ENCODE measurements at places on chromosomes 3 and 15. TPM values are rescaled to one million over a fixed set of nuclear protein-coding genes. Genes with fewer than 3 reads are reported as not detected.

The PPM1L gene
- total RNA-seq: 0.50 TPM

The AHSG gene
- total RNA-seq: not detected

The GABRA5 gene
- 131 TPM for total RNA-seq

The CCNB2 gene
- 97.1 TPM for total RNA-seq

The IL20RB gene
- 0.91 TPM for total RNA-seq

The CSPG4 gene
- 0.06 TPM for total RNA-seq

The ECE2 gene
- total RNA-seq: not detected

The LXN gene
- total RNA-seq: 69.2 TPM

The XYLB gene
- total RNA-seq: 4.3 TPM

The TGM4 gene
- 0.03 TPM for total RNA-seq

The MYRIP gene
- not detected for total RNA-seq

The BDH1 gene
- total RNA-seq: 3.9 TPM

The GAP43 gene
- total RNA-seq: not detected

The BNC1 gene
- total RNA-seq: 0.47 TPM
